ENCODE measurements at places on chromosomes 1 and 21.

DNA sequence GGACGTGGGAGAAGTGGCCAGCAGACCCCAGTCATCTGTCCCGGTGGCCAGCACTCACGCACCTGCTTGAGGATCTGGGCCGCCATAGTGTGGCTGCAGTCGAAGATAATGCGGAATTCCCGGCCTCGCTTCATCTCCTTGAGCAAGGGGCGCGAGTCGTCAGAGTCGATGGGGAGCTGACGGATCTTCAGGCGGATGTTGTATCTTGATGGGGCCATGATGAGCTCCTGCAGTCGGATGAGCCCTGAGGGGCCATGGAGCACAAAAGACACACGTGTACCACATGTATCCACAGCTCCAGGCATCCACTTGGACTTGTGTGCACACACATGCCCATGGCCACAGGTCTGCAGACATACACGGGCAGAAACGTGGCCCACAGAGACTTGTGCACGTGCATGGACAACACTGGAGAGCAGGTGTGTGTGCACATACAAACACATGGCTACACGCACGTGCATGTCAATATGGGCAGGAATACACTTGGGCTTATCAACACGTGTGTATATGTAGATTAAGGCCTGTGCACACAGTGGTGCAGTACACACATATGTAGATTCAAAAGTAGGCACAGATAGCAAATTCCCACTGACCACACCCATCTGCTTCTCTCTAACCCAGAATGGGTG is 162.1 kb downstream of the GRIK3 start:
- DNase-seq, result no peak

GRCh38 chr1:164668491-164669400 is 109.8 kb downstream of the PBX1 start:
- no peak for DNase-seq

DNA sequence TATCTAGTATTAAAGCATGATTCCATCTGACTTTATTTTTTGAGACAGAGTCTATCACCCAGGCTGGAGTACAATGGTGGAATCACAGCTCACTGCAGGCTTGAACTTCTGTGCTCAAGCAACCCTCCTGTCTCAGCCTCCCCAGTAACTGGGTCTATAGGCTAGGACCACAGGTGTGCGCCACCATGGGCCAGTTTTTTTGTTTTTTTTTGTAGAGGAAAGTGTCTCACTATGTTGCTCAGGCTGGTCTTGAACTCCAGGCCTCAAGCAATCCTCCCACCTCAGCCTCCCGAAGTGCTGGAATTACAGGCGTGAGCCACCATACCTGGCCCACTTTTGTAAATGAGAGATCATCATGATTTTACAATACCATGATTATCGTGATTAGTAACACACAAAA is 9.2 kb downstream of the PPP1R15B start:
- DNase-seq, result no peak

DNA sequence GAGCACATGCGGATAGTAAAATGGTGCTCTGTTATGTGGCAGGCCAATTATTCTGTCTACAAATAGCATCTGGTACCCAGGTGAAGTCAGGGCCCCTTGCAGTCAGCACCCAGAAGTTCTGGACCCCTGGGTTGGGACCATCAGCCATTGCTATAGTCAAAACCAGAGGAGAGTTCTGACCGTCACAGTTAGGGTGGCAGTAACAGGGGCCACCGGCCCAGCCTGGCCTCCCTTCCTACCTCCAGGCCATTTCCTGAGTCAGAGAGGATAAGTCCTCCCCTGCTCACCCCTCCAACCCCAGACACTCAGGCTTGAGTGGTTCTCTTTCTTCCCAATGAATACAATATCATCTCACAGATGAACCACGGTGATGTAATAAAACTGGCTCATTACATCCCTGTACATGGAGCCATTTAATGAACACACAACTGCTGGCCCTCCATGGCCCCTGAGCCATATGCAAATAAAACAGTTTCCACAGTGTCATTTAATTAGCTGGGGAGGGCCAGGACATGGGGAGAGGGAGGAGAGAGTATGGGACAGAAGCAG is 673.6 kb downstream of the MATN1 start:
- no peak for DNase-seq

GRCh38 chr1:179591592-179592580 is at the start of gene TDRD5:
TDRD5 (plus strand) TSS chr1:179591832; CDS start chr1:179592616, 784 bp downstream.
- peak; percentile 61 for DNase-seq

GRCh38 chr21:28821276-28822122 is 171.2 kb downstream of the LTN1 start:
- no peak for DNase-seq

DNA sequence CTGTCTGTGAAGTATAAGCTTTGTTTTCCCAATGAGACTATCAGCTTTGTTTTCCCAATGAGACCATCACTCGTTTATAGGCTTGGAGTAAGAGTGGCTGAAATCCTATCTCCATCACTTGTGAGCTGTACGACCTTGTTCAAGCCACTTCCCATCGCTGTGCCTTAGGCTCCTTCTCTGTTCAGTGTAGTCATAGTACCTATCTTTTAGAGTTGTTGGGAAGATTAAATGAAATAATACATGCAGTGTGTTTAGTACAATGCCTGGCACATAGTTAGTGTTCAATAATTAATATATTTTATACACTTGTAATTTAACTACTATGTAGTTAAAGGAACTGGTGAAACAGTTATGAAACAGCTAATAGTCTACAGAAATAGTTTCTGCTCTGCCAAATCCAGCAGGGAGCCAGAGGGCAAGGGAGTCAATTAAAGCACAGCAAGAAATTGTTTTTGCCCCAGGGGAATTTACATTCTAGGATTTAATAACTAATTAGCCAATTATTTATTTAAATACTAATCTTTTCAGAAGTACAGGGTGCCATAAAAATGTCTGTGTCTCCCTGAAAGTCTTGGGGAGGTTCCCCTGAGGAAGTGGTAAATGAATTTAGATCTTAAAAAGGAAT is 139.3 kb upstream of the HMCN1 start:
- DNase-seq, result no peak

DNA sequence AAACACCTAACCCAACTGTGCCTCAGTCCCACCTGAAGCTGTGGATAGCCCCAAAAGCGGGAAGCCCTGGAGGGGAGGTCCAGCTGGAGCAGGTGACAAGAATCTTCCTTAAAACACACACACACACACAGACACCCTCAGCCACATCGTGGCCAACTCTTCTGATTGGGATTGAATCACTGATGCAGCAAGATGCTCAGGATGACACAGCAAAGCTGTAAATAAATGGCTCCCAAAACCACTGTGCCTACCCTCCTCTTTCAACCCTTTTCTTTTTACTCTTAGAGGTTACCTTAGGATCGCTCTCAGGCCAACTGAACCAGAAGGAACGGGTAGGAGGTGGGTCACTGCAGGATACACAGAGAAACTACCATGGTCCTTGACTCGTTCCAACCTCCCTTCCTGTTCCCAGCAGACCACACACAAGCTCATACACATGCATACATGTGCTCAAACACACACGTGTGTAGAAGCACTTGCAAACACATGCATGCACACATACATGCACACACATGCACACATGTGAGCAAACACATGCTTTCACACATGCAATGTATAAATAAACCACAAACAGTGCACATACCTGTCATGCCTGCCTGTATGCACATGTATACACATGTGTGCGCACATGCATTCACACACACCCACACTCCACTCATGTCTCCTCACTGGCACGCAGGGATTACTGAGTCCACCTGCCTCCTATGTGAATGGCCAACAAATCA is 14.4 kb downstream of the CAPN9 start:
- no peak for DNase-seq

DNA sequence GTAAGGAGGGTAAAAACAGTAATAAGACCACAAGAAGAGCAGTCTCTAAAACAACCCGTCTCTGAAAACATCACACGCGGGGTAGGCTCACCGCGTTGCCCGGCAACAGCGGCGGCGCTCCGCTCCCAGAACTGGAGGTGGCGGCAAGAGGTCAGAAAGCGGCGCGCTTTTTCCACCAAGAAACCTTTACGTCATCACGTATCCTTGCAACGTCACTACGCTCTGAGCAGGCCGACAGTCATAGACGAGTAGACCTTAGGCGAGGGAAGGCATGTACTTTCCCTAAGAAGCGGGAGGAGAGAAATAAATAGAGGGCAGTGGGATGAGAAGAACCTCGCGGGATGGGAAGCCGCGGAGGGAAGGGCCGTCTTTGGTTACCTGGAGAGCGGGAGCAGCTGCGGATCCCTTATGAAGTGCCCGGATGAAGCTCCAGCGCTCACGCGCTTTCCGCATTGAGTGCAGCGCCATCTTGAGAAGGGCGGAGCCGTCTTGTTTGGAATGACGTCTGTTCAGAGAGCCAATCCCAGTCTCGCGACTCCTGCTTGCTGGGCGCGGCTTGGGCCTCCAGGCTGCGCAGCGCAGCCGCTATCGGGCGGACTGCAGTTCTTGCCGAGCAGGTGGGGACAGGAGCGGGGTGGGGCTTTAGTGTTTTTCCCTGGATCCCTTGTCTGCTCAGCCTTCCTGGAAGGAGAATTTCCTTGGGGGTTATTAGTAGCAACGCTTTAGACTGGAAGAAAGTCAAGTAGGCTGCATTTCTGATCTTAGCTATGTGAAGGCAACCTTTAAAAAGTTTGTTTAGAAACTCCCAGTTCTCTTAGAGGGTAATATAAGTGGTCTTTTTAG is at the start of gene WARS2:
Gene WARS2, minus strand, starts transcription at position 477 of the 843 bp plus-strand sequence. Its CDS starts 9 bp downstream, at position 468.
- peak; percentile 99 for DNase-seq

DNA sequence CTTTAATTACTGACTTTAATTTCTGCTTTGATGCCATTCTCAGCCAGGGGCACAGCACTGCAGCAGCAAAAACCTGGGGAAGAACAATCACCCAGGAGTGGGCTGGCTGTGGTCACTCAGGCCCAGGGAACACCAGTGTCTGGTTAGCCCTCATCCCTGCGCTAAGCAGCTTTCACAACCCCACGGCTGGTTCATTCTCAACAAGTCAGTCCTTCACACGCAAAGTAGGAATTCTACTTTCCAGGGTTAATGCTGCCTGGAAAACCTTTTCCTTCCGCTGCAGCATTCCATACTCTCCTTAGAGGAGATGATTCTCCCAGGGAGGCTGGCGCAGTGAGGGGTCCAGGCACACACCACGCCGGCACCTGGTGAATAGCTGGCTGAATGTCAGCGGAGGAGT is 24.3 kb upstream of the KCNE1 start:
- no peak for DNase-seq

DNA sequence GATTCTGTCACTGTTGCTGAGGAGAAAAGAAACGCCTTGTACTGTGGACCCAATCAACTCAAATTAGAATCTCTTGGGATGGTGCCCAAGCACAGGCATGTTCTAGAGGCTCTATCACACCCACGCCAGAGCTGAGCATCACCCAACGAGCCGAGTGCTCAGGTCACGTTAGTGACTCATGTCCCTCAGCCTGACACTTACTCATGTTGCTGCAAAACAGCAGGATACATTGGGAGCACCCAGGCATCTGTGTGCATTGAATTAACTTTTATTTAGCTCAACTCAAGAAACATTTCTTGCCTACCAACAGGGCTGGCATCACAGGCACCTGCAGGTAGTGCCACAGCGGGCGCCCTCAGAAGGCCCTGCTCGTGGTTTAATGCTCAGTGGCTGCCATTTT is 149.8 kb downstream of the ETS2 start:
- DNase-seq, result no peak

DNA sequence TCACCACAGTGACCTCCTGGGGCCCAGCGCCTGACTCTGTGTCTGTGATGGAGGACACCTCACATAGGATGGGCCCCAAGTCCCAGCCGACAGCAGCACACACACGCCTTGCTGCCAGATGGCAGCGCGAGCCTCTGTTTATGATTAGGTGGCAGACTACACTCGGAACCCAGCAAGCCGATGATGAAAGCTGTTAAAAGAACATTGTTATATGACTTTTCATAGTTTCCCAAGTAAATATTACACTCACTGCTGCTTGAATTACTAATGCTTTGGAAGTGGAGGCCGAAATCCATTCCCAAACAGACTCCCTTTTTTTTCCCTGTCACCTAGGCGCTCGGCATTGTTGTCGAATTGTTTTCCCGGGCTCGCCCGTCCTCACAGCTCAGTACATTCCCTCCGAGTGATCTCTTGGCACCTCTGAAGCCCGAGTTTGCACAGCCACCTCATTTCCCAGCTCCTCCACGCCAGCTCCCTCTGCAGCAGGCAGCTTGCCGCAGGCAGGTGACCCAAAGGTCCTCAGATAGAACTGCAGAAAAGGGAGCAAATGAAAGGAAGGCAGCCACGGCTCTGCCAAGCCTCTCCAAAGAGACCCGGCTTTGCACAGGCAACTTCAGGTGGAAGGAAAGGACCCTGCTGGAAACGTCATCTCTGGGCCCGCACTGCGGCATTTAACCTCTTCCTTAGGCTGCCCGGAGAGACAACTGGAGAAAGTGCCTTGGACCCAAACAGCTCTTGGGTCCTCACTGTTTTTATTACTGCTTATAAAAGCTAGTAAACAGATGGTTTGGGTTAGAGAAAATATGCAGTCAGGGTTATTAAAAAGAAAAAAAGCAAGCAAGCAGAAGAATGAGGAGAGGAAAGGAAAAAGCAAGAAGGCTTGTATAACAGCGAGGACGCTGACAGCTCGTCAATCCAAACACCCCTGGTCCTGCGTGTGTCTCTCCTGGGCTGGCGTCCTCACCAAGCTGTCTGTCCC is 72.2 kb upstream of the SLC25A33 start:
- peak; percentile 24 for DNase-seq

GRCh38 chr1:4150262-4150661 is 250.2 kb upstream of the C1orf174 start:
- no peak for DNase-seq

GRCh38 chr1:5855196-5855897 is 136.9 kb downstream of the NPHP4 start:
- DNase-seq, result no peak

- DNase-seq, result no peak
Measured at GRCh38 chr1:94339206-94339927, 78.8 kb upstream of the ABCD3 start.

DNA sequence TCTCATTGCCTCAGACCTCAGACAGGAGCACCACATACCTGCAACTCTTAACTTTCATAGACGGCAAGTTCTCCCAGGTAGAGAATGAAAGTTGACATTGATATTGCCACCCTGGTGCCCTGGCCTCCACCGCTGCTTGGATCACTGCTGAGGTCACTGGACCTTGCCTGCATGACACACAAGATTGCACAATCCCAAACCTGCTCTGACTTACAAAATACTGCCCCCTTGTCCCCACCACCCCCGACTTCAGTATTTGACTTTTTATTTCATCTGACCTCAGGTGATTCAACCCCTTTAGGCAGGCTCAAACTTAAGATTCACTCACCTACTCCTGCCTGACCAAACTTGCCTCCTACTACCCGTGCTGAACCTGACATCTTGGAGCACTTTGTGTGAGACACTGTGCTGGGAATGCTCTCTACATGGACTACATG is 43.1 kb upstream of the S1PR1 start:
- no peak for DNase-seq

DNA sequence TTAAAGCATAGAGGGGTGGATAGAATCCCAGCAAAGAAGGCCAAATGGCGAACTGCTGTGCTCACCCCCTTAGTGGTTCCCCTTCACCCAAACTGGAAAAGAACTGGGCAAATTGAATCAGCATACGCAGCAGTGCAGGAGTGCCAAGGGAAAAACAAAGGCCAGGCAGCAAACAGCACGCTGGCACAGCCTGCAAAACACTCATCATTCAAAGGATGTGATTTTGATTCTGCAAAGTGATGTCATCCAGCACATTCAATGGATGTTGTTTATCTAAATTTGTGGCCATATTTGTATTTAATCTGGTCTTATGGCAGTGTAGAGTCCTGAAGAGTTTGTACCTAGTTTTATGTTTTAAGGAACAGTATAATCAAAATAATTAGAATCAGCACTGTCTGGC is 71.8 kb upstream of the ECE1 start:
- no peak for DNase-seq
